ENCODE measurements at places on chromosomes 11 and 22. TPM values are rescaled to one million over a fixed set of nuclear protein-coding genes. Genes with fewer than 3 reads are reported as not detected.

DNA sequence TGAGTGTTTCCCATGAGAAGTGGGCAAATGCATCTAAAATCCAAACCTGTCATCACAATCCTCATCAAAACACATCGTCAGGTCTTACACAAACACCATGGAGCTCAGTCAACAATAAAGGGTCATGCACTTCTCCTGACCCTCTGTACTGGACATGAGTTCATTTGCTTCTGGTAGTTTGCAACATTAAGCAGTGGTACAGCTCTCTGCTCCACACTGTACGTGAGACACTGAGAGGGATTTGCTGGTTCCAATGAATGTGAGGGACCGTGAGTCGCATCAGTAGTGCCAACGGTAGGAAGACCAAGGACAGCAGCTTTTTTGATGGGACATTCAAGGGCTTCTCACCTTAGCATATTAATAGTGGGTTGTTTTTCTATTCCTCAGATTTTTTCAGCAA lies 752.3 kb downstream of the OPCML start:
- no peak overlapping the region for H3K27ac ChIP-seq
- H3K27me3 ChIP-seq: no peaks in the 10 kb centered on the region
- DNase-seq: no peak
- no peak overlapping the region for H3K4me3 ChIP-seq

GRCh38 chr11:43384393-43384792 lies 25.7 kb downstream of the TTC17 start:
- no peaks in the 10 kb centered on the region for H3K27me3 ChIP-seq
- no peaks in the 10 kb centered on the region for H3K4me1 ChIP-seq
- peaks cover 54% of the 10 kb centered on the region for H3K36me3 ChIP-seq
- H3K4me3 ChIP-seq: no peak overlapping the region
- H3K27ac ChIP-seq: no peak overlapping the region

- DNase-seq: peak; percentile 63
- no peaks in the 10 kb centered on the region for H3K27me3 ChIP-seq
- peak overlapping the region; percentile 61 for H3K4me3 ChIP-seq
- peak overlapping the region; percentile 83 for H3K27ac ChIP-seq
- H3K4me1 ChIP-seq: peaks cover 36% of the 10 kb centered on the region
These were observed 635 bp downstream of the SCARF2 start for GRCh38 chr22:20436768-20437612.

DNA sequence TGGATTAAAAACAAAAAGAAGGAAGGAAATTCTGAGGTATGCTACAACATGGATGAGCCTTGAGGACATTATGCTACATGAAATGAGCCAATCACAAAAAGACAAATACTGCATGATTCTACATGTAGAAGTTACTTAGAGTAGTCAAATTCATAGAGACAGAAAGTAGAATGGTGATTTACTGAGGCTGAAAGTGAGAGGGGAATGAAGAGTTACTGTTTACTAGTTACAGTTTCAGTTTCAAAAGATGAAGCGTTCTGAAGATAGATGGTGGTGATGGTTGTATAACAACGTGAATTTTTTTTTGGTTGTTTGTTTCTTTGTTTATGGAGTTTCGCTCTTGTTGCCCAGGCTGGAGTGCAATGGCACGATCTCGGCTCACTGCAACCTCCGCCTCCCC lies 9.5 kb downstream of the OR5P2 start:
- H3K27ac ChIP-seq: no peak overlapping the region
- H3K27me3 ChIP-seq: no peaks in the 10 kb centered on the region
- no peaks in the 10 kb centered on the region for H3K4me1 ChIP-seq
- no peak for DNase-seq
- H3K4me3 ChIP-seq: no peak overlapping the region
- no peaks in the 10 kb centered on the region for H3K36me3 ChIP-seq

- H3K4me1 ChIP-seq: peaks cover 44% of the 10 kb centered on the region
- DNase-seq: no peak
- no peaks in the 10 kb centered on the region for H3K27me3 ChIP-seq
- H3K27ac ChIP-seq: no peak overlapping the region
- no peak overlapping the region for H3K4me3 ChIP-seq
These were observed 2.3 kb downstream of the RBX1 start for GRCh38 chr22:40953471-40953870.

DNA sequence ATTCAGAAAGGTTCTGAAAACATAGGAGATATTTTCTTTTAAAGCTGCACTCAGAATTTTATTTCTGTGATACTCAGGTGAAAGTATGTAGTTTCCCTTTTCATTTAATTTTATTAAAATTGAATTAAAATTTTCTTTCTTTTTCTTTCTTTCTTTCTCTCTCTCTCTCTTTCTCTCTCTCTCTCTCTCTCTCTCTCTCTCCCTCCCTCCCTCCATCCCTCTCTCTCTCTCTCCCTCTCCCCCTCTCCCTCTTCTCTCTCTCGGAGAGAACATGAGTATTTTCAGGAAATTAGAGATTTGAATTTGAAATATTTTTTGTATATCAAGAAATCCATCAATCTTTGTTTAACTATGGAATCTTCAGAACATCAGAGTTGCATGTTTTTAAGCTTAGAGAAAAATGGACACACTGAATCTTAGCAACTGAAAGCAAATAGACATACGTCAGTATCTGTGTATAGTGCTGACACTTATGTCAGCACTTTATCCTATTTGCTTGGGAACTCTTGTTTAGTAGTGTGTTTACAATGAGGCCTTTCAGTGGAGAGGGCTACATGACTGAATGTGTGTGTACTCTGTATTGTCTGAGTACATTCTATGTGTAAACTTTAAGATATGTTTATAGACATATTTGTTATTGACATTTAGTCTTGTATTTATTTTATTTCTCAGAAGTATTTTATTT lies 44.5 kb downstream of the PDE3B start:
- DNase-seq: no peak
- H3K27ac ChIP-seq: no peak overlapping the region
- no peaks in the 10 kb centered on the region for H3K27me3 ChIP-seq
- H3K4me1 ChIP-seq: no peaks in the 10 kb centered on the region
- no peak overlapping the region for H3K4me3 ChIP-seq

DNA sequence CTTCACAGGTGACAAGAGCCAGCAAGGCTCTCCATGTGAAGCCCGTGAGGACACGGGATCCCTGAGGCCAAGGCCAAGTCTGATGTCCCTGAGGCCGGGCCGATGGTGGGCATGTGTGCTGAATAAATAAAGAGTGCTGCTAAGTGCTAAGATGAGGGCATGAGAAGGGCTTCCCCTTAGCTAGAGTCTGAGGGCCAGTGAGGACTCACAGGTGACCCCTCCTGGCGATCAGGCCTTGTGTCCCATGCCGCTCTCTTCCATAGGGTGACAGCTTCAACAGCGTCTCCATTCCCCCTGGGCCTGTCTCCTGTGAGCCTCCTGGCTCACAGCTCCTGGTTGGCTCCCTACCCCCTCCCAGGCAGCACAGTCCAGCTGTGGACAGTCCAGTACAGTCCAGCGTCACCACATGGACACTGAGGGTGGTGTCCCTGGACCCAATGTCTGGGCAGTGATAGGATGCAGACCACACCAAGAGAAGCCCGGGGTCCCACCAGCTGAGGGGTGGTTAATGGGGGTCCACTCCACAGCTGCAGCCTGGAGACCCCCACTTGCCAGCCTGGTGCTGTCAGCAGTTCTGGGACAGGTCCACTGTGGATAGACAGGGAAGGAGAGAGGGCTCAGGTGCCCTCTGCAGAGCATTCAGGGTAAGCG lies 1033.2 kb downstream of the TBC1D22A start:
- H3K4me3 ChIP-seq: no peak overlapping the region
- no peaks in the 10 kb centered on the region for H3K4me1 ChIP-seq
- H3K36me3 ChIP-seq: no peaks in the 10 kb centered on the region

DNA sequence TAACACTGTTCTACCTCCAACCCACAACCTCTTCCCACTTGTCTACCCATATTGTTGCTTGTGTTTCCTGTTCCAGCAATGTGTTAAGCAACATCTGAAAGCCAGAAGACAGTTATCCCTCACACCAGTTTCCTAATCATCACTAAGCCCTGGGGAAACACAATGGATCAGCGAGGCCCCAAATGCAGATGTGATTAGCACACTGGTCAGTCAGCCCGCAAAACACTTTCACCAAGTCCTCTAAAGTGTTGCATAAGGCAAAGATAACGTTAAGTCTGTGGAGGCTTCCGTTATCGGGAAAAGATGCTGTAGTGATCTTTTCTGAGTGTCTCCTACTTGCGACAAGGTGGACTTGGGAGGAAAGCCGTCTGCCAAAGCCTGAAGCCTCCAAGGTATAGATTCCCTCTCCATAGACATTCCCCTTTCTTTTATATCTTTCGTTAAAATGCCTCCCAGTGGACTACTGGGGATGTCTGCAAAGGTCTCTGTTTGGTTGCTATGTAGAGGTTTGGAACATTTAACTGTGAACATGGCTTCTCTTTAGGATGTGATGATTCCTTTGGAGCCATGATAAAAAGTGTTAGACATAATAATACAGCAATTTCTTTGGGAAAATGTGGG lies at the start of gene MS4A3:
Gene MS4A3, plus strand, starts transcription at position 317 of the 621 bp plus-strand sequence. CDS start 4,496 bp downstream, outside the sequence.
- H3K4me1 ChIP-seq: no peaks in the 10 kb centered on the region
- no peak within 1 kb of the TSS for H3K27ac ChIP-seq
- H3K27me3 ChIP-seq: no peaks in the 10 kb centered on the region
- no peaks in the 10 kb centered on the region for H3K36me3 ChIP-seq
- no peak for DNase-seq

- H3K27me3 ChIP-seq: no peaks in the 10 kb centered on the region
- H3K36me3 ChIP-seq: no peaks in the 10 kb centered on the region
- H3K4me1 ChIP-seq: peaks cover 14% of the 10 kb centered on the region
- no peak for DNase-seq
These were observed 19.7 kb downstream of the SVIP start for GRCh38 chr11:22809893-22810292.

GRCh38 chr11:123800036-123800435 lies 6.1 kb downstream of the OR6M1 start:
- DNase-seq: no peak
- no peaks in the 10 kb centered on the region for H3K36me3 ChIP-seq
- H3K4me3 ChIP-seq: no peak overlapping the region
- H3K4me1 ChIP-seq: no peaks in the 10 kb centered on the region

- H3K4me3 ChIP-seq: no peak overlapping the region
- no peaks in the 10 kb centered on the region for H3K27me3 ChIP-seq
- H3K27ac ChIP-seq: no peak overlapping the region
These were observed 121.9 kb downstream of the PKNOX2 start for GRCh38 chr11:125286486-125286885.

- H3K4me1 ChIP-seq: no peaks in the 10 kb centered on the region
- H3K27ac ChIP-seq: no peak overlapping the region
- no peaks in the 10 kb centered on the region for H3K36me3 ChIP-seq
These were observed 57.1 kb downstream of the PARVB start for GRCh38 chr22:44080936-44081861.

- H3K27me3 ChIP-seq: peaks cover 43% of the 10 kb centered on the region
- H3K4me1 ChIP-seq: peaks cover 55% of the 10 kb centered on the region
- peak overlapping the region; percentile 24 for H3K27ac ChIP-seq
- H3K4me3 ChIP-seq: peak overlapping the region; percentile 27
- peak; percentile 59 for DNase-seq
These were observed 14.7 kb downstream of the EPS8L2 start for GRCh38 chr11:720642-721246.

- DNase-seq: no peak
- H3K27me3 ChIP-seq: no peaks in the 10 kb centered on the region
- H3K27ac ChIP-seq: no peak overlapping the region
- no peaks in the 10 kb centered on the region for H3K36me3 ChIP-seq
- H3K4me1 ChIP-seq: peaks cover 13% of the 10 kb centered on the region
- no peak overlapping the region for H3K4me3 ChIP-seq
These were observed 104.7 kb downstream of the KCNQ1 start for GRCh38 chr11:2549491-2549875.

DNA sequence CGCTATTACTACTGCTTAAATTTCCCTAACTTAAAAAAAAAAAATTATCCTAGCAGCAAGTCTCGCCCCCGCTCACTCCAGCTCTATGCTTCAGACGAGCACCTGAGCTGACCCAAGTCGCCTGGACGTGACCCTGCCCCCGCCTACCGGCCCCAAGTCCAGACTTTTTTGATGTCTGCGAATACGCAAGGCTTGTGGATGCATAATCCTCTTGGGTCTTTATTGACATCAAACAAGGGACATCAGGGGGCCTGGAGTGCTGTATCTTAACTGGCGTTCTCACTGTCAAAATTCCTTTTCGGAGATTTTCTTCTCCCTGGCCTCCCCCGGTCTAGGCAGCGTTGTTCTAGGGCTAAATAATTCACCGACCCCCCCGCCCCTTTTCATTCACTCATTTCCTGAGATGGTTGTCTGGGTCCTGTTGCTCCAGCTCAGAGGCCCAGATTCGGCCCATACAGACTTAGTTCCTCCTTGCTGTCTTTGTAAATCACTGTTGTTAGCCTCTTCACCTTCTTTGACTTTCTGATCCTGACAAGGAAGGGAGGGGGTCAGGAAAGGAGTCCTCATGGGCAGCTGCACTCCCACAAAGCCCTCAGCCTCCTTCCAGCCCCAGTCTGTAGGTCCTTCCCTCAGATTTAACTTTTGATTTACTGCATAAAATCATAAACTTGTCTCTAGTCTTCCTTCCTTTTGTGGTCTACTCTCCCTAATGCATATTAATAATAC lies 601 bp upstream of the LRP4 start:
- peak overlapping the region; percentile 67 for H3K4me3 ChIP-seq
- H3K27me3 ChIP-seq: peaks cover 45% of the 10 kb centered on the region
- H3K4me1 ChIP-seq: peaks cover 67% of the 10 kb centered on the region

GRCh38 chr22:47030881-47031627 lies 268.6 kb downstream of the TBC1D22A start:
- DNase-seq: no peak
- no peaks in the 10 kb centered on the region for H3K36me3 ChIP-seq
- H3K4me1 ChIP-seq: peaks cover 5% of the 10 kb centered on the region
- no peak overlapping the region for H3K4me3 ChIP-seq
- no peaks in the 10 kb centered on the region for H3K27me3 ChIP-seq
- peak overlapping the region; percentile 74 for H3K27ac ChIP-seq

- H3K27ac ChIP-seq: no peak overlapping the region
- H3K27me3 ChIP-seq: no peaks in the 10 kb centered on the region
- peaks cover 7% of the 10 kb centered on the region for H3K4me1 ChIP-seq
- peak; percentile 48 for DNase-seq
These were observed 243.4 kb upstream of the POU2AF2 start for GRCh38 chr11:111001986-111002611.

DNA sequence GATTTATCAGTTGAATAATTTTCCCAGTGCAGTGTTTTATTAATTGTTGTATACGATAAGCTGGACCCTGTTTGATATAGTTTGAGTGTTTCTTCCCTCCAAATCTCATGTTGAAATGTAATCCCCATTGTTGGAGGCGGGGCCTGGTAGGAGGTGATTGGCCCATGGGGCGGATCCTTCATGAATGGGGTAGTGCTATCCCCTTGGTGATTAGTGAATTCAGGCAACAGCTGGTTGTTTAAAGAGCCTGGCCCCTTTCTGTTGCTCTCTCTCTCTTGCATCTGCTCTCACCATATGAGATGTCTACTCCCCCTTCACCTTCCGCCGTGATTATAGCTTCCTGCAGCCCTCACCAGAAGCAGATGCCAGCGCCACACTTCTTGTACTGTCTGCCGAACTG lies 1.5 kb downstream of the OR5A1 start:
- H3K4me3 ChIP-seq: no peak overlapping the region
- no peaks in the 10 kb centered on the region for H3K27me3 ChIP-seq
- no peaks in the 10 kb centered on the region for H3K36me3 ChIP-seq
- DNase-seq: no peak
- no peaks in the 10 kb centered on the region for H3K4me1 ChIP-seq

LAYN gene
- total RNA-seq: 23.5 TPM

ACR gene
- total RNA-seq: not detected

ST3GAL4 gene
- 9.9 TPM for total RNA-seq

WNT7B gene
- total RNA-seq: not detected

UCP3 gene
- 28.0 TPM for total RNA-seq

OR52I2 gene
- total RNA-seq: not detected

CHRM1 gene
- not detected for total RNA-seq

PRAME gene
- total RNA-seq: not detected

KMT2A gene
- total RNA-seq: 79.8 TPM

TNNI2 gene
- total RNA-seq: 7.2 TPM

SCGB1C1 gene
- not detected for total RNA-seq

EFCAB6 gene
- total RNA-seq: 0.29 TPM

MS4A6E gene
- not detected for total RNA-seq

OR2AT4 gene
- not detected for total RNA-seq

All from stomach (tissue), 19 donors.